NCI-H774 (cell line): ENCODE measurements at places on chromosomes 6 and 20.

DNA sequence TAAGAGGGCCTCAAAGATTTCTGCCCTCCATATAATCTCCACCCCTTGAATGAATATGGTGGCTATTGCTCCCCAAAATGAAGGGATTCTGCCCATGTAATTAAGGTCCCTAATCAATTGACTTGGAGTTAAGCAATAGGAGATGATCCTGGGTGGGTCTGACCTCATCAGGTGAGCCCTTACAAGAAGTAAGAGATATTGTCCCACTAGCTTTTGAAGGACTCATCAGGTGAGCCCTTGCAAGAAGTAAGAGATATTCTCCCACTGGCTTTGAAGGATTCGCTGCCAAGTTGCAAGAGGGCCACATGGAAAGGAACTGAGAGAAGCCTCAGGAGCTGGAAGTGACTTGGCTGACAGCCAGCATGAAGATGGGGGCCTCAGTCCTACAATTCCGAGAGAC lies 103.4 kb downstream of the BMP7 start:
- DNase-seq: no peak

DNA sequence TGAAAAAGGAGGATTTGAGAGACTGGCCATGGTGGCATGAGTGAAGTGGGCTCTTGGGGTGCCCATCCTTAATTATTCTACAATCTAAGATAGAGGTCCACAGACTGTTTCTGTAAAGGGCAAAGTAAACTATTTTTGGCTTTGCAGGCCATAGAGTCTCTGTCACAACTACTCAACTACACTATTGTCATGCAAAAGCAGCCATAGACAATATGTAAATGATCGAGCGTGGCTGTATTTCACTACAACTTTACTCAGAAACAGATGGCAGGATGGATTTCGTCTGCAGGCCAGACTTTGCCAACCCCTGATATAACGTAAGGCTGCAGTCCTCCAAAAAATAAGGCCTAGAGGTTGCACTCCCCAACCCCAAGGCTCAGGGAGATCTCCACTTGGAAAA lies 58.2 kb upstream of the NAA20 start:
- no peak for DNase-seq

DNA sequence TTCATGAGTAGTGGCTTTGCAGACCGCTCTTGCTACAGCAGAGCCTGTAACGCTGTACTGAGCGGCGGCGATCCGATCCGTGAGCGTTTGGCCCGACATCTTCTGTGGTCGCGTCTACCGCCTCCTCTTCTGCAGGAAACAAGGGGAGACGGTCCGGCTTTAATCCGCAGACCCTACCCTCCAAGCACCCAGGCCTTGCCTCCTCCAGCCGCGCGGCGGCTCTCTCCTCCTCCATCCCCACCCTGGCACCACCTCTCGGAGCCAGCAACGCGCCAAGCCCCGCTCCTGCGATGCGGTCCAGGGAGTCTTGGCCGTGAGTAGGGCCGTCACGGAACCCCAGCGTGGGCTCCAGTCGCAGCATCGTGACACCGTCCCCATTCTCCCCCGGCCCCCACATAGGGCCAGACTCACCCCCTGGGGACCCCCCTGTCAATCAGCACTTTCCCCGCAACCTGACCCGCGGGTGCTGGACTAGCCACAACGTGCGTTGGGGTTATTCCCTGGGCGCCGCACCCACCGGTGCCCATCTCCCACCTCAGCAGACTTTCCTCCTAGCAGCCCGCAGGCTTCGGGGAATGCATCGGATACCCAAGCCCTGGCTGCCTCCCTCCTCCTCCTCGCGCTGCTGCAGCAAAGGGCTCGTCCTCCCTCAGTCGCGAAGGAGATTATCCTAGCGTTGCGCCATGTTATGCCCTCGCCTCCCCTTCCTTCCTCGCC lies 914 bp downstream of the SNAP91 start:
- no peak for DNase-seq

- peak; percentile 31 for DNase-seq
Observed at GRCh38 chr6:98343004-98343403, 491.4 kb upstream of the POU3F2 start.

- DNase-seq: no peak
Observed at GRCh38 chr20:38157635-38158495, 7.2 kb downstream of the TGM2 start.

DNA sequence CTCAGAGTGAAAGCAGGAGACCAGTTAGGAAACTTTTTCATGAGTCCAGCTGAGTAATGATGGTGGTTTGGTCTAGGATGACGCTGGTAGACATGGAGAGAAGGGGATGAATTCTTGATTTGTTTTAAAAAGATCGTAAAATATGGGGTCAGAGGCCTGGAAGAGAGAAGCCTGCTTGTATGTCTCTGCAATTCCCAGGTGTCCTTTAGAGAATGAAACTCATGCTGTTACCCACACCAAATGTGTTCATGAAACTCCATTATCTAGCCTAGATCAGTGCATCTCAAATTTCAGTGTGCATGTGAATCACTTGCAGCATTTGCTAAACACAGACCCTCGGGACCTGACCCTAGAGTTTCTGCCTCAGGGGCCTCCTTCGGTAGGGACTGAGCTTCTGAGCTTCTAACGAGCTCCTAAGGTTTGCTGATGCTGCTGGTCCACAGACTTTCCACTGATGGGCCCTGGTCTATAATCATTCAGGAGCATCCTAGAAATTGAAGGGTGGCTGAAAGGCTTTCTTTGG lies 302.0 kb upstream of the PLCB4 start:
- no peak for DNase-seq

- DNase-seq: no peak
Observed at GRCh38 chr6:81253821-81254220, 498.7 kb downstream of the TENT5A start.

DNA sequence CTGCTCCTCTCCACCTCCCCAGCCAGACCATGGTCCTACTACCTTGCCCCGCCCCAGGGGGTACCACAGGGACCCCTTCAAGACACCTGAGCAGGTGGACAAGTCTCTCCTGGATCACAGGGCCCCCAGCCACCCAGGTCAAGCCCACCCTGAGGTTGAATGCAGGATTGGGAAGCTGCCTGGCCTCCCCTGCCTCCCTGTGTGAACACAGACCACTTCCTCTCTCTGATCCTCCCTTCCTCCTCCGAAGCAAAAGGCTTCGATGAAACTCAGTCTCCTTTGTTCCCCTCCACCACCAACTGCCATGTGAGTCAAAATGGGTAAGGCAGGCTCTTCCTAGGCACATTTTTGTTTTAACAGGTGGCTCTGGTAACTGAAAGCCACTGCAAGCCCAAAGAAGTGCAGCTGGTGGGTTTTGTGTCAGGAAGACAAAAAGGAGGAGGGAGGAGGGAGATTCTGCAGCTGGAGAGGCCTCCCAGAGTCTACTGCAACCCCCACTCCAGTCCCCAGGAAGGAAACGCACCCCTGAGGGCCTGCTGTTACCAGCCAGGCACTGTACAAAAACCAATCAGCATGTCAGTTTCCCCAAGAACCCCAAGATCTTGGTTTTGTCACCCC lies 5.4 kb downstream of the ADA start:
- DNase-seq: no peak

GRCh38 chr6:1524040-1524480 lies 85.7 kb upstream of the FOXC1 start:
- peak; percentile 64 for DNase-seq

- no peak for DNase-seq
Observed at GRCh38 chr20:23493172-23493772, 2.4 kb downstream of the CST8 start.

DNA sequence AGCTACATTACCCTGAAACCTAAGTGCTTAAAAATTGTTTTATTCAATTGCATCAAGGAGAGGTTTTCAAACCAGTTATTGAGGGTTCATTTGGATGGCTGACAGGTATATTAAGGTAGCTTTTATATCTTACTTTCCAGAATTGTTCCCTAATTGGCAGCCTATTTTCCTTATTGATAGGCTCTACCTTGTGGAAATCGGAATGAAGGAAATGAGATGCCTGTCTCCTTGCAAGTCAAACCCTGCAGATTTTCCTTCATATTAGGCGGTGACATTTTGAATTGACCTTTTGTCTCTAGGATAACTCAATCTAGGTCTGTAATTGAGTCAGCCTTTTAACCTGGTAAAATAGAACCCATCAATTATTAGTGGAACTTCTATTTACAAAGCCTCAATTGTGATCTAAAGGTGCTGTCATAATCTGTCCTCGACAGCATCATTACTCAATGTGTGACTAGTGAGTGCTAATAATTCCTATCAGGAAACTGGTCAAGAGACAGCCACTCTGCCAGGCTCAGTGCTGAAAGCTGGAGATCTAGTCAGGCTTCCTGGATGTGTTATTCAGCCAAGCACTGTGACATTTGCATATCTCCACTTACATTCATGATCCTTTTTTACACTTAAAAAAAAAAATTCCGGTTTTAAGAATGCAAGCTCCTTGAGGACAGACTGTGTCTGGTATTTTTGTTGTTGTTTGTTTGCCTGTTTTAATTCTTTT lies 20.1 kb downstream of the OPRM1 start:
- no peak for DNase-seq

GRCh38 chr6:44216677-44217331 lies at the start of gene MYMX:
MYMX (plus strand) TSS chr6:44216926; CDS start chr6:44217472, 546 bp downstream.
- DNase-seq: peak; percentile 38

DNA sequence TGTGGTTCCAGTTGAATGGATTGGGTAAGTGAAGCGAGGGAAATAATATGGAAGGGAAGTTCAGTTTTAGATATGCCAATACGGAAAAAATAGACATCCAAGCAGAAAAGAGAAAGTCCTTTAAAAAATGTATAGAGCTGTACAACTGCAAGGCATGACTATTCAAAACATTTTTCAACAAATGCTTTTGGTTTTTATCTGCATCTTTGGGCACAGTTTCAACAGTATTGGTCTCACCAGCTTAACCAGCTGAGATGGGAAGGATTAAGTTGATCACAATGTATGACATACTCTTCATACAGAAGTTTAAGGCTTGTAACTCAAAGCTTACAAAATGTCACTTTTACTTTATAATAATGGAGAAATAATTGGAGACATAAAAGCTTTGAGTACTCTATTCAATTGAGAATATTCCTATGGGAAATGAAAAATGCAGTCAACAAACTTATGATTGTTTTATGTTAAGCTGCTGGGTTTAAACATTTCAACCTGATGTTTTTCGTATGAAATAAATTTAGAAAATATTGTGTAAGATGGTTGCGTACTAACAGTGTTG lies 16.3 kb upstream of the UTRN start:
- no peak for DNase-seq

GRCh38 chr6:44201200-44201599 lies 15.5 kb upstream of the MYMX start:
- DNase-seq: no peak

DNA sequence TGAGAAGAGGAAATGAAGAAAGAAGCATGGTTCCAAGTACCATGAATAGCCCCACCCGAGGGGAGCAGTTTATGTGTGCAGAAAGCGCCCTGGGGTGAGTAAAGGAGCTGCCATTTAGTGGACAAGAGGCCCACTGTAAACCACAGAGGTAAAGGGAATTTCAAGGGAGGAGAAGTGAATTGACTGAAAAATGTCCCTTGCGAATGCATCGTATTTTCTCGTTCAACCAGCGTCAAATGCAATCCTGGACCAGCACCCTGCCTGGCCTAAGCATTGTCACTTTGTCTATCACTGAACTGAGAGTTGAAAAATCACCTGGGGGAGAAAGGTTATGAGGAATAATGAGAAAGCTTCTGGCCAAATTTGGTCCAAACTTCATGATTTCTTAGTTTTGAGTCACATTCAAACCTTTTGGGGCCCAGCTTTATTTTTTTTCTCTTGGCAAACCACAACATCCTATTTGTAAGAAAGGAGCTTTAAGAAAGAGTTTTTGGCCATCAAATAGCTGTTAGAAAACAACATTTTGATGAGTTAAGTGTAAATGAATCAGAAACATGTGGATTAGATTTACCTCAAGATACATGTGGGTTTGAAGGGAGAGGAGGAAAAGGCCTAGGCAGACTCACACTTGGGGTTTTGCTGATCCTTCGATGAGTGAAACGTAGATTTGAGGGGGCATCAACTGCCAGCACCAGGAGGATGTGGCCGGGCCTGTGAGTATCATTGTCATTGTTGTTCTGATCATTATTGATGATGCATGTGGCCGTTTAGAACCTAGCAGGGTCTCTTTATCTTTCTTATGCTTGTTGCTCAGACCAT lies 214.0 kb downstream of the CLIC5 start:
- no peak for DNase-seq

DNA sequence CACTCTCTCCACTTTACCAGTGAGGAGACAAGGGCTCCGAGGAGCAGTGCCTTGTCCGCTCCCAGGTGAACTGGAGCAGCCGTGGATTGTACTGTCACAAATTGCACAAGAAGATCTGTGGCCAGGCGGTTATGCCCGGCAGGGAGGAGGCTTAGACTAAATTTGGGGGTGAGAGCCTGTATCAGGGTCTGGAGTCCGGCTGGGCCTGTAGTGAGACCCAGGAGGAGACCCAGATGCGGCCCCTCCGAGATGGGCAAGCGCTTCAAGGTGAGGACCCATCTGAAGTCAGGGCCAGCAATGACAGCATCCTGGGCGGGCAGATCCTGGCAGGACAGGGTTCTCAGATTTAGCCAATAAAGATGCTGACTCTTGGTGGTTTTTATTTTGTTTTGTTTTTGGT lies 27.6 kb downstream of the BANF2 start:
- no peak for DNase-seq

- no peak for DNase-seq
Observed at GRCh38 chr6:155116571-155116910, 121.4 kb downstream of the TIAM2 start.

- no peak for DNase-seq
Observed at GRCh38 chr6:130189531-130190397, 33.0 kb downstream of the SAMD3 start.

- DNase-seq: no peak
Observed at GRCh38 chr6:154380741-154381140, 24.1 kb upstream of the IPCEF1 start.

DNA sequence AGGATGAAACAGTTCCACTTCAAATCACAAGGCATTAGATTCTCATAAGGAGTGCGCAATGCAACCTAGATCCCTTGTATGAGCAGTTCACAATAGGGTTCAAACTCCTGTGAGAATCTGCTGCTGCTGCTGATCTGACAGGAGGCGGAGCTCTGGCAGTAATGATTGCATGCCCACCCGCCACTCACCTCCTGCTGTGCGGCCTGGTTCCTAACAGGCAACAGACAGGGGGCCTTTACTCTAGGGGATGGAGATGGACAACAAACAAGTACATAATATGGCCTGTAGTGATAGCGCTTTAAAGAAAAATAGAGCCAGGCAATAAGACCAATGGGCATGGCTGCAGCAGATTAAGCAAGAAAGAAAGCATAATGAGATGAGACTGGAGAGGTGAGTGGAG lies 2.7 kb upstream of the TBC1D22B start:
- DNase-seq: no peak

DNA sequence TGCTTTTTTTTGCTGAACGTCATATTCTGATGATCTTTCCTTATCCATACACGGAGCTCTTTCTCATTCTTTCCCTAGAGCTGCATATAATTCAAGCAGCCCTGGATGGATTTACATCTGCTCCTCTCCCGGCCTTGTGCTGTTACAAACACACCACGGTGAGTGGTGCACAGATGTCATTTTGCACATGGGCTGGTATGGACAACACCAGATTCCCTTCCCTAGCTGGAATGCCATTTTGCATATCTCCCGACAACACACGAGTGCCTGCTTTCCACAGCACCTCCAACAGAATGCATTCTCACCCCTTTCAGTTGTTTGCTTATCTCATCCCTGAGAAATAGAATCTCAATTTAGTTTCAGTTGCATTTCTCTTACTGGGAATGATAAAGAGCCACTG lies 69.5 kb upstream of the AFDN start:
- DNase-seq: no peak

GRCh38 chr20:49937027-49937929 lies 1.1 kb downstream of the RNF114 start:
- DNase-seq: no peak
